ENCODE measurements at places on chromosomes 13 and 19. TPM values are rescaled to one million over a fixed set of nuclear protein-coding genes. Genes with fewer than 3 reads are reported as not detected.

GRCh38 chr19:2922987-2923386 lies 21.8 kb downstream of the ZNF77 start:
- DNase-seq = no peak

DNA sequence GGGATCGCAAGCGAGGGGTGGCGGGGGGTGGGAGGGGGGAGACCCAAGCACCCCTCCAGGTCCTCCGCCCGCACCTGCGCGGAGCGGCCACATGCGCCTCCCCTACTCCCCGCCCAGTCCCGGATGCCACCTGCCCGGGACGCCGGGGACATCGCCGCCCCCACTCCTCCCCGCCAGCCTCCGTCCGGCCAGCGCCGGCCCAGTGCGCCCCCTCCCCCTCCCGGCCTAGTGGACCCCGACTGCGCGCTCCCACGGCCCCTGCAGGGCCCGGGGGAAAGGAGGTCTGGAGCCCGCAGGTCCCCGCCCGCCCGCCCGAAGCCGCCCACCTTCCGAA lies 263 bp downstream of the RHPN2 start:
- DNase-seq = no peak

GRCh38 chr19:4449022-4449638 lies 8.5 kb downstream of the UBXN6 start:
- no peak for DNase-seq

- DNase-seq = no peak
Observed at GRCh38 chr13:73090116-73090822, 31.5 kb downstream of the KLF5 start.

- no peak for DNase-seq
Observed at GRCh38 chr13:33261387-33262061, 24.0 kb downstream of the STARD13 start.

DNA sequence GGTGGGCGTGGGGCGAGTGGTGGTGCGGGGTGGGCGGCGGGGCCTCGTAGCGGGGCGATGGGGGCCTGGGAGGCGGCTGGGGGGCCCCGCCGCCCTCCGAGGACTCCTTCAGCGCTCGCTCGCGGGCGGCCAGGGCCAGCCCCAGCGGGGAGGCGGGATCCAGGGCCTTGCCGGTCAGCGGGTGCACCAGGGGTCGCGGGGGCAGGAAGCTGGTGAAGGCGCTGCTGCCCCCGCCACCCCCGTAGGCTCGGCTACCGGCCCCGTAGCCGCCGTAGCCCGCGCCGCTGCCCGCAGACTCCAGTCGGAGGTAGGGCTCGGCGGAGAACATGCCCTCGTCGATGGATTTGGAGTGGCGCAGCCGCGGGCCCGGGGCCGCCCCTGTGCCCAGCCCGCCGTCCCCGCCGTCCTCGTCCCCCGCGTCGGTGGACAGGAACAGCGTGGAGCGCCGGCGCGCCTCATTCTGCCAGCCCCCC lies 18.6 kb downstream of the C19orf81 start:
- DNase-seq = no peak

DNA sequence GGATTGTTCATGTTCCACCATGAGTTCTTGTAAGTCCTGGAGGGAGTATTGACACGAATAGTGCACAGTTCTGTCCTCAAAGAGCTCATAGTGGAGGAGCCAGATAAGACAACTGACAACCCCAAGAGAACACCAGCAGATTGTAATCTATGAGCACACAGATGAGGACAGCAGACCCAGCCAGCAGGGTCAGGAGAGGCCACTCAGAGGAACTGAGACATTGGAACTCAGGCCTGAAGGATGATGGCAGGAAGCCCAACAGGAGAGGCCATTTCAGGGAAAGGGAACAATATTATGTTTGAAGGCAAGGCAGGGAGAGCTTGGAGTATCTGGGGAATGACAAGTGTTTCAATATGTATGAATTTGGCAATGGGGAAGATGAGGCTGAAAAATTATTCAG lies 63.7 kb upstream of the IPO5 start:
- no peak for DNase-seq

- DNase-seq = no peak
Observed at GRCh38 chr19:36019061-36019670, 5.2 kb upstream of the ALKBH6 start.

- DNase-seq = no peak
Observed at GRCh38 chr19:16259385-16260159, 61.9 kb downstream of the AP1M1 start.

- DNase-seq = no peak
Observed at GRCh38 chr13:76707360-76707759, 178.8 kb downstream of the KCTD12 start.

- DNase-seq = no peak
Observed at GRCh38 chr13:49308921-49309408, 61.2 kb downstream of the CDADC1 start.

- DNase-seq = no peak
Observed at GRCh38 chr19:6219586-6220290, 60.0 kb downstream of the MLLT1 start.

GRCh38 chr19:18697680-18698079 lies 14.2 kb downstream of the CRTC1 start:
- no peak for DNase-seq

The ZNF587B gene
- 15.2 TPM for polyA plus RNA-seq

The NKG7 gene
- 3.4 TPM for polyA plus RNA-seq

The DAND5 gene
- not detected for polyA plus RNA-seq

The ZNF808 gene
- 8.8 TPM for polyA plus RNA-seq

The PDX1 gene
- not detected for polyA plus RNA-seq

The ANGPTL8 gene
- polyA plus RNA-seq = 0.52 TPM

The MBD3L2 gene
- polyA plus RNA-seq = not detected
